ENCODE measurements at places on chromosomes 3 and 15. TPM values are rescaled to one million over a fixed set of nuclear protein-coding genes. Genes with fewer than 3 reads are reported as not detected.

Gene GOLGA8J
- 0.40 TPM for total RNA-seq

Gene C3orf70
- total RNA-seq, result 61.1 TPM

Gene AGBL1
- not detected for total RNA-seq

Gene SMAD6
- total RNA-seq, result 10.8 TPM

Gene GRAMD1C
- total RNA-seq, result 0.54 TPM

Gene P2RY12
- total RNA-seq, result 0.31 TPM

Gene ADIPOQ
- total RNA-seq, result 0.67 TPM

Gene MBNL1
- 745 TPM for total RNA-seq

Gene PHC3
- total RNA-seq, result 77.0 TPM

Gene NOX5
- not detected for total RNA-seq

Gene SLC2A2
- not detected for total RNA-seq

Gene CADM2
- 10.1 TPM for total RNA-seq

Gene ABI3BP
- 59.6 TPM for total RNA-seq

Gene MYO5A
- total RNA-seq, result 24.3 TPM

Gene RCCD1
- total RNA-seq, result 5.3 TPM

Gene CISH
- 9.3 TPM for total RNA-seq

Gene CLCN2
- total RNA-seq, result 6.8 TPM

Gene IQCF2
- not detected for total RNA-seq

Gene TICRR
- not detected for total RNA-seq

Gene CYP8B1
- total RNA-seq, result not detected

Gene SH2D7
- total RNA-seq, result not detected

Gene CCK
- total RNA-seq, result 0.93 TPM

Gene FBXO40
- total RNA-seq, result not detected

Gene COL6A5
- total RNA-seq, result not detected

Gene BFSP2
- not detected for total RNA-seq

Gene MESP2
- total RNA-seq, result not detected

Gene RFTN1
- 30.6 TPM for total RNA-seq

Gene WDR48
- 47.2 TPM for total RNA-seq

Gene SKOR1
- 2.2 TPM for total RNA-seq

Gene GOLGA8O
- 0.54 TPM for total RNA-seq

Gene EIF4E3
- 46.4 TPM for total RNA-seq

Gene TNFAIP8L3
- total RNA-seq, result 31.7 TPM

Gene MITF
- 86.8 TPM for total RNA-seq

Gene VILL
- total RNA-seq, result 7.5 TPM

Gene ST8SIA2
- total RNA-seq, result not detected

Gene DNAJB8
- not detected for total RNA-seq

Gene SMCO1
- total RNA-seq, result not detected

Gene PLA2G4D
- not detected for total RNA-seq

Gene CRABP1
- 0.50 TPM for total RNA-seq

Gene B2M
- total RNA-seq, result 1,151 TPM

Gene GATM
- 15.4 TPM for total RNA-seq

Gene C3orf62
- total RNA-seq, result 3.5 TPM

Gene EFCAB12
- 0.47 TPM for total RNA-seq

Gene BDH1
- 16.2 TPM for total RNA-seq

Gene MST1R
- total RNA-seq, result 2.5 TPM

Gene GOLGA6D
- not detected for total RNA-seq

Gene LIPC
- total RNA-seq, result 0.50 TPM

Gene IQCF5
- total RNA-seq, result not detected

Gene SLC28A2
- not detected for total RNA-seq

Gene PLCH1
- total RNA-seq, result 0.40 TPM

Measured in gastroesophageal sphincter (tissue), 4 donors.